ENCODE measurements at places on chromosomes 2 and 18.
A peak's percentile ranks its signal among the peaks of the same experiment; 100 is the strongest.

DNA sequence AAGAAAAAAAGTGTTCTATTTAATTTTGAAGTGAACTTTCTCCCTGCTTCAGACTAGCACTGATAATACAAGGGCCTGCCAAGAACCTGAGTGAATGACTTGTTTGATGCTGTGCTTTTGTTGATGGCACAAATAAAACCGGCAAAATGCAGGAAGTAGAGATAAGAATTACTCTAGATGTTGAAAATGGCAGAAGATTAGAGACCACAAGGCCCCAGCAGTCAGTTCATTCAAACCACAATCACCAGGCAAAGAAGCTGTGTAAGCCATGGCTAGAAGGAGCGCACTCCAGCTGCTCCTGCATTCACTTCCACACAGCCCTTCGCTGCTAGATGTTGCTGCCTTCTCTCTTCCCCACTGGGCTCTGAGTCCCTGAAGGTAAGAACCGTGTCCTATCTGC, 297.1 kb downstream of the AGPS start:
- no peak for DNase-seq

GRCh38 chr2:11542275-11542819, 8.5 kb downstream of the GREB1 start:
- peak; percentile 46 for DNase-seq

GRCh38 chr2:156753766-156754165, 317.6 kb downstream of the GPD2 start:
- DNase-seq: no peak

GRCh38 chr2:46909771-46910419, 5.7 kb downstream of the MCFD2 start:
- no peak for DNase-seq

GRCh38 chr2:23587341-23587880, 202.4 kb downstream of the KLHL29 start:
- DNase-seq: no peak

DNA sequence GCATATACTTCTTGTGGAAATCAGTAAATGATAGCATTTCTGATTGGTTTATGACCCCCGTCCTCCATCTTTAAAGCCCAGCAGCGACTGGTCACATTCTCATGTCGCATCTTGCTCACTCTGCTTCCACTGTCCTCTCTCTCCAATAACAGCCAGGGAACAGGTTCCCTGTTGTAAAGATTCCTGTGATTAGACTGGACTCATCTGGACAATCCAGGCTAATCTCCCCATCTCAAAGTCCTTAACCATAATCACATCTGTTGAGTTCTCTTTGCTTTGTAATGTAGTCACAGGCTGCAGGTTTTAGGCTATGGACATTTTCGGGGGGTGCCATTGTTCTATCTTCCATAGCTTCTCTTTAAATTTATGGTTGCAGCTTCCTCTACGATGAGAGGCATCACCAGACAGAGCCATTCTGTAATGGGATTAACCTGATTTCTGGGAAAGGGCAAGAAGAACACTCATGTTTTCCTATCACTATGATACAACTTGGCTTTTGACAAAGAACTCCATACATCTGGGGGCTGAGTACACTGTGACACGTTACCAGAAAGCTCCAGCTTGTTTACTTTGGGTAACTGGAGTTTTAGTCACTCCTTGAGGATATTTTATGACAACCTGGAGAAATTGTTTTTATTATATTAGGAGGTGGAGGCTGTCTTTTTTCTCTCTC, 159.0 kb downstream of the NYAP2 start:
- no peak for DNase-seq

GRCh38 chr18:21444465-21445212, 155.9 kb downstream of the ESCO1 start:
- DNase-seq: no peak

DNA sequence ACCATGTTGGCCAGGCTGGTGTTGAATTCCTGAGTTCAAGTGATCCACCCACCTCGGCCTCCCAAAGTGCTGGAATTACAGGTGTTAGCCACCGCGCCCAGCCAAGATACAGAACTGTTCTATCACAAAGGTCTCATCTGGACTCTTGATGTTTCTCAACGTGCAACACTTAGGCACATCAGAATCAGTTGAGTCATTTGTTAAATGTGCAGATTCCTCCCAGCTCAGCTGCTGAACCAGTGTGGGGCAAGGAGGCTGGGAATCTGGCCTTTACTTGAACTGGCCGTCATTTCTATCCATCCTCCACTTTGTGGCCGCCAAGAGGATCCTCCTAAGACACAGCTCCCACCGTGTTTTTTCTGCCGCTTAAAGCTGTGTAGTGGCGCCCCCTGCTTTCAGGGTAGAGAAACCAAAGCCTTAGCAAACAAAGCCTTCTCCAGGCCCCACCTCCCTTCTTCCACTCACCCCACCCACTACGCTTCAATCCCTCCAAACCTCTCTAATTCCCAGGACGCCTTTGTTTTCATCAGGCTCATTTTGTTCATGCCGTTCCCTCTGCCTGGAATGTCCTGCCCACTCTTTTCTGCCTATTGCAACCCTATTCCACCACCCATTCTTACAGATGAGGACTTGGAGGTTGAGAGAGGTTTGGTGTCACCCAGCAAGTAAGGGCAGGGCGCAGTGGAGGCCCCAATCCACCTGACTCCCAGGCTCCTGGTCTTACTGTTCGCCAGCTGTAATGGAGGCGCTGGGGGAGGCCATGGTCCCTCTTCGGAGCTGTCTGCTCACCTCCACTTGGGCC, 776 bp upstream of the SPEG start:
- no peak for DNase-seq

- DNase-seq: no peak
Observed at GRCh38 chr2:53753041-53753440, 14.6 kb upstream of the CHAC2 start.

DNA sequence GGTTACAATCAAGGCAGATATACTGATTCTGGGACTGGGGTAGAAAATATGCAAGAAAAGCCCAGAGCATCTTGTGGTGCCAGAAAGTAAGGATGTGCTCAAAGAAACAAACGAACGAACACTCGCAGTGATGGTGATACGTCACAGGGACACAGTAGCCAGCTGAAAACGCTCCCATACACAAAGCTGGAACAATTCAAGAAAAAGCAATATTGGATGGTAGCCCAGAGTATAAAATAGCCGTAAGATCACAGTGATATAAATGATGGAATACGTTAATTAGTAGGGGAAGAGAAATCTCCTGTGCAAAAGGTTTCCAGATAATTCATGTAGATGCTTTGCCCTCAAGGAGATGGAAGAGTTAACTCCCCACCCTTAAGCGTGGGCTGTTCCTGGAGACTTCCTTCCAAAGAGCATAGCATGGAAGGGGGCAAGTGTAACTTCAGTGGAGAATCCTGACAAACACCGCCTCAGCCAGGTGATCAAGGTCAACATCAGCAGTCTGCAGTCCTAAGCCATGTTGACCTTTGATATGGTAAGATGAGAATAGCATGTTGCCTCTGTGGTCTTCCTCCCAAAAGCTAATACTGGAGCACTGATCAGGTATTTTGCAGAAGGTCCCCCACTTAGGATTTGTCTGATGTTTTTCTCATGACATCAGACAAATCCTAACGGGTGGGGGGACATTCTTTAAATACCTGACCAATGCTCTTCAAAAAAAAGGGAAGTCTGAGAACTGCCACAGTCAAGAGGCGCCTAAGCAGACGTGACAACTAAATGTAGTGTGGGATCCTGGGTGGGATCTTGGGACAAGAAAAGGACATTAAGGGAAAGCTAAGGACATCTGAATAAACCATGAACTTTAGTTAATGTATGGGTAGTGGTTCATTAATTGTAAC, 99.0 kb downstream of the NCK2 start:
- DNase-seq: no peak

- no peak for DNase-seq
Observed at GRCh38 chr2:44713170-44713569, 228.3 kb upstream of the SIX3 start.

Data from osteocyte (in vitro differentiated cells).